Cortex of kidney (tissue), 1 donor: ENCODE measurements at places on chromosomes 11 and 22.

DNA sequence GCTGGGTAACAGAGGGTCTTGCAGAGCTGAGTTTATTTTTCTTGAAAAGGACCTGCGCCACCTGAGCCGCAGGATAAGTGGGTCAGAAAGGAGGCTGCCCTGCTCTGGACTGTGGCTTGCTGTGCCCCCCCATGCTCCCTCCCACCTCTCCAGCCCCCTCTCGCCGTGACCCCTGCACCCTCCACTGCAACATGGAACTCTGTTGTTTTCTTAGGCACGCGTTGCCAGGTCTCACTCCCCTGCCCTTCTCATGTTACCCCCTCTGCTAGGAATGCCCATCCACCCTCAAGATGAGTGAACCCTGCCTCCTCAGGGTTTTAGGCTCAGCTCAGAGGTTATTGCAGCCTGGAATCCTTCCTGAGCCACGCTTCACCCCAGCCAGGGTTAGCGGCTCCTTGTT is 10.8 kb downstream of the ETS1 start:
- DNase-seq: no peak

GRCh38 chr11:21179770-21180169 is 510.4 kb downstream of the NELL1 start:
- DNase-seq: no peak

DNA sequence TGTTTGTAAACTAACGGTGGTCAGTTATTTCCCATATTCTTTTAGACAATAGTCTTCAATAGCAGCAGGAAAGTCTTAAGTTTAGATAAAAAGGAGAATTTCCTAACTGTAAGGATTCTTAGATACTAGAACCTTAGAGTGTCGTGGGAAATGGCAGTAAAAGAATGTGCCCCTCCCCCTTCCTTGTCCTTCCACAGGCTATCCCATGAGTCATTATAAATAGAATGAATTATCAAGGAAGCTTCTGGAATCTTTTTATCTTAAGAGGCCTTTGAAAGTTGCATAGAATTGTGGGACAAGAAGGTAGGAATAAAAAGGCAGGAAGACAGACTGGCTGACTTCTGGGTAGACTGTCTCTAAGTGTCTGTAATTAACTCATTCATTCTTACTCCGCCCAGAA is 165.2 kb upstream of the TBCEL start:
- DNase-seq: no peak

GRCh38 chr11:17839450-17839849 is 104.9 kb downstream of the KCNC1 start:
- DNase-seq: no peak

- DNase-seq: no peak
Observed at GRCh38 chr22:17902960-17903359, 121.4 kb downstream of the MICAL3 start.
